ENCODE measurements at places on chromosomes 2 and 18. TPM values are rescaled to one million over a fixed set of nuclear protein-coding genes. Genes with fewer than 3 reads are reported as not detected.

The LYPD6 gene
- total RNA-seq, result 0.06 TPM

The FRZB gene
- not detected for total RNA-seq

The G6PC2 gene
- total RNA-seq, result not detected

The MERTK gene
- 1.8 TPM for total RNA-seq

The OXER1 gene
- total RNA-seq, result not detected

The VWA3B gene
- total RNA-seq, result 0.26 TPM

The KCMF1 gene
- total RNA-seq, result 95.0 TPM

The CTAGE1 gene
- total RNA-seq, result not detected

The REG3A gene
- total RNA-seq, result not detected

The MAPK4 gene
- 0.09 TPM for total RNA-seq

The ESPNL gene
- 0.16 TPM for total RNA-seq

The MAP4K3 gene
- 20.3 TPM for total RNA-seq

The RAB27B gene
- 10.4 TPM for total RNA-seq

The EVA1A gene
- 11.9 TPM for total RNA-seq

The PRKAG3 gene
- total RNA-seq, result not detected

The MC4R gene
- total RNA-seq, result not detected

The SIX2 gene
- total RNA-seq, result 0.10 TPM

The LAMA1 gene
- total RNA-seq, result 0.07 TPM

The NTSR2 gene
- total RNA-seq, result not detected

The SEPTIN10 gene
- 49.0 TPM for total RNA-seq

The NYAP2 gene
- total RNA-seq, result not detected

The IL1A gene
- 0.16 TPM for total RNA-seq

The MEP1B gene
- 0.07 TPM for total RNA-seq

The PLEKHB2 gene
- total RNA-seq, result 80.4 TPM

The SESTD1 gene
- 23.7 TPM for total RNA-seq

The VSNL1 gene
- not detected for total RNA-seq

The ONECUT2 gene
- total RNA-seq, result 0.63 TPM

The LRRTM4 gene
- not detected for total RNA-seq
